Liver (tissue), 10 donors: ENCODE measurements at places on chromosomes 11 and 22. TPM values are rescaled to one million over a fixed set of nuclear protein-coding genes. Genes with fewer than 3 reads are reported as not detected.

GRCh38 chr11:9461760-9462134, 935 bp downstream of the ZNF143 start:
- DNase-seq: no peak

DNA sequence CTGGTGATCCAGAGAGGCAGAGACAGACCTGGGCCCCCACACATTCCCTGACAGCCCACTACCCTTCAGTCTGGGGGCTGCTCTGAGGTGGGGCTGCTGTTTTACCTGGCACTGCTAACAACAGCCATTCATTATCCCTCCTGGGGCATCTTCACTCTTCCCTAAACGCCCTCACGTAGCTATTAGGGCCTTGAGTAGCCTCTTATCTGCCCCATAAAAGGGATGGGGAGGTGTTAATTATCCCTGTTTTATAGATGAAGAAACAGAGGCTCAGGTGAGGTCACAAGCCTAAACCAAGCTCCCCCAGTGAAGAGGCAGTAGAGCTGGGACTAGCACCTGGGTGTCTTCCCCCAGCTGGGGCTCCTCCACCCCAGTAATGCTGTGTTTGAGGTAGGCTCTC, 79.5 kb downstream of the KIAA1671 start:
- DNase-seq: no peak

DNA sequence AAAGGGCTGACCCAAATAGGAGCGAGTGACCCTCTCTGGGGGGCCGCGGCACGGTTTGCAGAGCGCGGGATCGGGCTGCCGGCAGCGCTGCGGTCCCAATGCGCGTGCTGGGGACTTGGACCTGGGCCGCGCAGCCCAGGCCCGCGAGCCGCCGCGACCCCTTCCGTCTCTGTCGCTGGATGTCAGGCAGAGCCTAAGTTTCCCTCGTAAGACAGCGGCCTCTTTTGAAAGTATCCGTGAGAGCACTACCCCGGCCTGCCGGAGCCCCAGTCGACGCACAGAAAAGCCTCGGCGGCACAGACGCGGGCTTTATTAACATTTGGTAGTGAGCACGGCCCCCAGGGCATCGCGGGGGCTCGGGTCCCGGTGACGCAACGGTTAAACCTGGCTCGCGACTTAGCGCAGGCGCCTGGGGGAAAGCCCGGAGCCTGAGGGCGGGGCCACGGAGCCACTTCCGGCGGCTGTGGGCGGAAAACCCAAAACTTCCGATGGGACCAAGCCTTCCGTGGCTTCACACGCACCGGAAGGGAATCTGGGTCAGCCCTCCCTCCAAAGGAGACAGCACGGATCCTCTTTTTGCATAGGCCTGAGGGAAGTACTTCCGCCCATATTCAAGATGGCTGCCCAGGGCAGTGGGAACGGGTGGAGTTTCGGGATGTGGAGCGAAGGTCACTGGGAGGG, 14.8 kb downstream of the BAD start:
- peak; percentile 94 for DNase-seq

GRCh38 chr22:45475063-45475747, 27.5 kb upstream of the FBLN1 start:
- DNase-seq: no peak

GRCh38 chr11:44970293-44970692, 19.6 kb upstream of the TP53I11 start:
- no peak for DNase-seq

DNA sequence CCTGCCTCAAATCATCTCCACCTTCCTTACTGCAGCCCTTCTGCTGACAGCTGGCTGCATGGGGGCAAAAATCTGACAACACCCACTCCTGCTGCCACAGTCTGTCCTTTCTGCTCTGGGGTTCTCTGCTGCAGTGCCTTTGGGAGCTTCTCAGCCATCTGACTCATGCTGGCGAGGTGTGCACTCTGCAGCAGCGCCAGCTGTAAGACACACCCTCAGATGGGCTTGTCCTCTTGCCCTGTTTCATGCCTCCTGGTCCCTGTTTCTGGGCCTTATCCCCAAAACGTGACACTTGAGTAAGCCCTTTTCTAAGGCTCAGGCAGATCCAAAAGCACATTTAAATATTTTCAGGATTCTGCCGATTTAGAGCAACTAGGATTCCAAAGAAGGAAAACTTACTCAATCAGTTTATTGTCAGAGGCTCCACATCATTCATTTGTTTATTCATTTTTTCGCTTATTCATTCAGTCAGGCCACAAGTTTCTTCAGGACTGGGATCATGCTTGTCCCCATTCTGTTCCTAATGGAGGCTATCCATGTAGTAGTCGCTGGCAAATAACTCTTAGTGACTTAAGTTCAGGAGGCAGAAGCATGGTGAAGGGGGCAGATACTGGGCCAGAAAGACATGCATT, 60.2 kb downstream of the SMIM38 start:
- no peak for DNase-seq

DNA sequence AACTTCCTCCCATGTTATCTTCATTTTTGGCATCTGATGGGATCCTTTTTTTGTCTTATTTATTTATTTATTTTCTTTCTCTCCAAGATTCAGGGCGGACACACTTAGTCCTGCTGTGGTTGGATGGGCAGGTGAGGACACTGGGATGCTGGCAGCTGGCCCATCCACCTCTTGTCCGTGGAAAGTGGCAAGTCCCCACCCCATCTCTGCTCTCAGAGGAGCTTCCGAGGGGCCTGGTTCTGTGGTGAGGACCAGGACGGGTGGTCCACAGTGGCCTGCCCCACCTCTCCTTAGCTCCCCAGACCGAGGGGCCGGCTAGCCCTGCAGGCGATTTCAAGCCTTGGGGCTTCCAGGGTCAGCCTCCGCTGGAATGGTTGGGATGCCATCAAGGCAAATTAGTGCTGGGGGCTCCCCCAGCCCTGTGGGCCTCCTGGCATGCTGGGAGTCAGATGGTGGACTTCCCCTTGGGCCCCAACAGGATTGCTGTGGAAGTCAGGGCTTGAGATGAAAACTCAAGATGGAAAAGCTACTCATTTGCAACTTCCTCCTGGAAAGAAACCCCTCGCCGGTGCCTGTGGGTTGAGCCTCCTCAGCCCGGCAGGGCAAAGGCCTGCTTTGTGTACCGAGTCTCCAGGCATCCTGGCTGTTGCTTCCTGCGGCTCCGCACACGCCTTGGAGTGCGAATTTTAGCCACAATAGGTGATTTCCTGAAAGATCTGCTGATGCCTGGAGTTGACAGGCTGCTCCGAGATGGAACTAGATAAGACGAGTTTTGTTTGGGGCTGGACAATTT, 31.2 kb upstream of the LINC01488 start:
- no peak for DNase-seq

DNA sequence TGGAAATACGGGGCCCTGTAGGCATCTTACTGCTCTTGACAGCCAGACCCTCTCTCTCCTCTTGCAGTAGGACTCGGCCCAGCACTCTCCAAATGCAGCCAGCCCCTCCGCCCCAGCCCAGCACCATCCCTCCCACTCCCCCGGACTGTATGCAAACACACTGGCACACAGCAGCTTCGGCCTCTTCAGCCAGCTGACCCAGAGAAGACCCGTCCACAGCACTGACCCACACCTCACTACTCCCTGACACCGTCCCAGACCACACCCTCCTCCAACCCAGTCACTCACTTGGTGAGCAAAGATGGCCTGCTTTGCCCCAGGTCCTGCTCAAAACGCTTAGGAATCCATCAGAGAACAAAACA, 164.6 kb downstream of the IGLL1 start:
- DNase-seq: no peak

DNA sequence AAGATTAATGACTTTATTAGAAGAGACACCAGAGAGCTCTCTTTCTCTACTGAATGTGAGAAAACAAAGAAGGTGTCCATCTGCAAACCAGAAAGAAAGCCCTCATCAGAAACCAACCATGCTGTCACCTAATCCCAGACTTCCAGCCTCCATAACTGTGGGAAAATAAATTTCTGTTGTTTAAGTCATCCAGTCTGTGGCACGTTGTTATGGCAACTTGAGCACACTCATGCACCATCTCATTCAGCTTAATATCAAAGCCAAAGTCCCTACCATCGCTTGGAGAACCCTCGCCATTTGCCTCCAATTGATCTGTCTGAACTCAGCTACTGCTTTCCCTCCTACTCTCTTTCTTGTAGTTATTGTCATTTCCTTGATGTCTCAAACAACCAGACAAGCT, 766.1 kb upstream of the ARHGAP42 start:
- no peak for DNase-seq

DNA sequence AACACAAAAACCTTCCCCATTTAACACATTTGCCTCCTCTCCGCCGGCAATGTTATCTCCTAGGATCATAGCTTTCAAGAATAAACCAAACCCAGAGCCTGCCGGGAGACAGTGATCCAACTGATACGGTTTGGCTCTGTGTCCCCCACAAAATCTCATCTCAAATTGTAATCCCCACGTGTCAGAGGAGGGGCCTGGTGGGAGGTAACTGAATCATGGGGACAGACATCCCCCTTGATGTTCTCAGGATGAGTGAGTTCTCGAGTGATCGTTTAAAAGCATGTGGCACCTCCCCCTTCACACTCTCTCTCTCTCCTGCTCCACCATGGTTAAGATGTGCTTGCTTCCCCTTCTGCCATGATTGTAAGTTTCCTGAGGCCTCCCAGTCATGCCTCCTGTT, 33.3 kb downstream of the RBFOX2 start:
- no peak for DNase-seq

- no peak for DNase-seq
These were observed 21.1 kb downstream of the SIK3 start for GRCh38 chr11:117076941-117077691.

- no peak for DNase-seq
These were observed 82.8 kb upstream of the OR5AK2 start for GRCh38 chr11:56905936-56906335.

- DNase-seq: no peak
These were observed 171.7 kb downstream of the TTC28 start for GRCh38 chr22:28507896-28508295.

DNA sequence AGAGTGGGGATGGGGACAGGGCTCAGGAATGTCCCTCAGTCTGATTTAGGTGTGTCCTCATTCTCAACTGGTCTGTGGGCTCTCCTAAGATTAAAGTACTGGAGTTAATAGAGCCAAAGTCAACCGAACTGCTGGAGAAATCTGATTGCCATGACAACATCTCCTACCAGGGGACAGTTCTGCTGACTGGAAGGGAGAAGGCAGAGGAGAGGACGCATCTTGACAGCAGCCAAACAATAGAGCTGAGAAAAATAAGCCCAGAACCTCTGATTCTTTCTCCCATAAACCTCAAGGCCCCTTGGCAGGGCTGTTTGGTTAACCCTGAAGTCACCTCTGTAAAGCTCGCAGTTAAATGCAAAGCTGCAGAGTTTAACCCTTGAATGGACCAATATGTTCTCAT, 2.8 kb downstream of the KCTD14 start:
- no peak for DNase-seq

- no peak for DNase-seq
These were observed 5.6 kb downstream of the ALX4 start for GRCh38 chr11:44304091-44305025.

DNA sequence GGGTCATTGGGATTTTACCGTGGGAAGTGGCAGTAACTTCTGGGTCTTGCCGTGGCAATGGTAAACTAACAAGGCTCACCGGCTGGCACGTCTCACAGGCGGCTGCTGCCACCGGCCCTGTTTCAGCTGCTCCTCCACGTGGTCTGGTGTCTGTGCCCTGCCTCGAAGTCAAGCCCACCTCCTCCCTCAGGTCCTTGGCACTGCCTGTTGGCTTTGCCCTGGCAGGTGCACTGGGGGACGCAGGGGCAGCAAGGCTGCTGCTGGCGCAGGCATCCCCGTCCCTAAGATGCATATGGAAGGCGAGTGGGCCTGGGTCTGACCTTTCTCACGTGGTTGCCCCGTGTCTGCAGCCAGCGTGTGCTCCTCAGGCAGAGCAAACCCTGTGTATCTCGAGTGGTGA, 783.6 kb downstream of the BRD1 start:
- DNase-seq: no peak

DNA sequence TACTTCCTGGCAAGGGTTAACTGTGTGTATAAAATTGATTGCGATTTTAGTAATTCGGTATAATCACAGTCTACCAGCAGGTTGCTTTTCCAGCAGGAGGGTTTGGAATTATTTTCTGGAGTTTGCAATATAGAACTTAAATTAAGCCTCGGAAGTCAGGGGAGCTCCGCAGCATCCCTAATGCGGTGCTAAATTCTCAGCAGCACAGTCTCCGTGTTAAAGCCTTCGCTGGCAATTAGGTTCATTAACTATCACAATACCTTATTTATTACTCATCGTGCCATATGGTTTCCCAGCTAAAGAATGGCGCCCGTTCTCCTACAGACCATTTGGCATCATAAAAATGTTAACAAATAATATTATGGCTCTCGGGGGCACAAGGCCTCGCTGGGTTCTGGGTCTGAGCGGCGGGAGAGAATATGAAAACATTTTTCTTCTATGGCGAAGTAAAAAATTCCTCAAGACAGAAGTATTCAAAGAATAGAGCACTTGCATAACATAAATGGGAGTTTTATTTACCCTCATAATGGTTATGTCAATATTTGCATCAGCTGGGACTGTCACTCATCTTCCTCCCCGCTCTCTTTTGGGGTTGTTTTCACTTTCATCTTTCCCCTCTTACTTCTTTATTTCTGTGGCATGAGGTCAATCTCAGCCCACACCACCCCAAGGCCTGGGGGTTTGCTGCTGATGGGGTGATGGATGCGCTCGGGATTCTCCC, 28.1 kb upstream of the ZBTB16 start:
- DNase-seq: no peak

GRCh38 chr11:66465373-66466224, 1.1 kb upstream of the PELI3 start:
- no peak for DNase-seq

- no peak for DNase-seq
These were observed 114.7 kb downstream of the SGSM3 start for GRCh38 chr22:40484906-40485669.

- DNase-seq: no peak
These were observed 4.7 kb upstream of the HBE1 start for GRCh38 chr11:5274395-5274794.

DNA sequence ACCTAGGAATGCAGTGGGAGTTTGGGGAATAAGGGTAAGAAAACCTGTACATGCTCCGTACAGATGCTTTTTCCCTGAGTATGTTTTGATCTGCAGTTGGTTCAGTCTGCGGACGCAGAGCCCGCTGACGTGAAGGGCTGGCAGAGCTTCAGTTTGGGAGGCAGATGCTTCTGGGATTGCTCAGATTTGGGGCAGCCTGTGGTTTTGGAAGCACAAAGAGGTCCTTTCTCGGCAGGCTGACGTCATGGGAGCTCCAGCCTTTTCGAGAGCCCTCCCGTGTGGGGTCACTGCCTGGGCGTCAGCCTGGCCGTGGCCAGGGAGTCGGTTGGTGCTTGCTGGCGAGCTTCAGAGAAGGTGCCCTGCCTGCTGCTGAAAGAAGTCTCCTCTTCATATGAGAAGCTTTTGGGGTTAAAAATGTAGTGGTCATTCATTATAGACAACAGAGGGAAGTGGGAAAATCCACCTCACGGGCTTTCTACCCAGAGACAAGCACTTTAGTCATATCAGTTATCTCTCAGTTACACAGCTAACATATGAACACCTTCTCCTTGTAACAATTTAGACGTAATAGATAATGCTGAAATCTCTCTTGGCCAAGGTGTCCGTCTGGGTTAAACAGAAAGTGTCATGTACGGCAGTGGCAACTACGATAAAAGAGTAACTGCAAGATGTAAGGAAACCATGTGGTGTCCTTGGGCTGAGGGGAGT, 26.8 kb downstream of the TPCN2 start:
- DNase-seq: no peak

- no peak for DNase-seq
These were observed 18.1 kb downstream of the CHST1 start for GRCh38 chr11:45647329-45647728.

Gene SYT12
- 1.8 TPM for total RNA-seq

Gene RGL4
- total RNA-seq: 0.75 TPM

Gene PDE3B
- total RNA-seq: 31.7 TPM

Gene FAM181B
- total RNA-seq: not detected

Gene ALX4
- not detected for total RNA-seq

Gene CASP5
- total RNA-seq: 0.75 TPM

Gene C22orf31
- total RNA-seq: 0.14 TPM

Gene MIOX
- not detected for total RNA-seq

Gene KCNK4
- not detected for total RNA-seq
